Fibroblast of the aortic adventitia (primary cell): ENCODE measurements at places on chromosomes 7 and 10. TPM values are rescaled to one million over a fixed set of nuclear protein-coding genes. Genes with fewer than 3 reads are reported as not detected.
A peak's percentile ranks its signal among the peaks of the same experiment; 100 is the strongest.

GRCh38 chr10:129046065-129046681, 420.9 kb upstream of the MGMT start:
- peak; percentile 86 for DNase-seq

Gene OGDHL
- under 0.01 and 0.57 TPM in 2 replicates for total RNA-seq

DNA sequence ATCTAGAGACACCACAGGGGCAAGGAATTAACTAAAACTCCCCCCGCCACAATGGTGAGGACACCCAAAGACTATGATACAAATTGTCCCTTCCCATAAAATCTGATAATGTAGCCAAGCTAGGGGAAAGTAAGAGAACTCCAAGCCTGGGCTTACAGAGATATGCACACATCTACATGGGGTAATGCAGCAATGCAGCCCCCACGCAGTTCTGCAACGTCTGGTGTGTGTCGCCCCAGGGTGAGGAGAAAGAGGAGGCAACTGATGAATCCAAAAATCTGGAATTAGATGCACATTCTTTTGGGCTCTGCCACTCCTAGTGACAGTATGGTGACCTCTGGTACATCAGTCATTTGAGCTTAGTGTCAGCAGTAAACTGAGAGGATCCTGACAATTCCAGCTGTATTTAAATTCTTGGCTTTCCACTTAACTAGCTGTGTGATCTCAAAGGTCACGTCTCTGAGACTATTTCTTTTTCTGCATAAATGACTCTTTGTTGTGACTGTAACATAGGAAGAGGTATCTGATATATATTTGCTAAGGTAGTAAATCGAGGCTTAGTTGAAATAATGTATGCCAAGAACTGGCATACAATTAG, 51.5 kb downstream of the PIP4K2A start:
- no peak for DNase-seq

Gene PSAP
- 615 and 2,167 TPM in 2 replicates for total RNA-seq

DNA sequence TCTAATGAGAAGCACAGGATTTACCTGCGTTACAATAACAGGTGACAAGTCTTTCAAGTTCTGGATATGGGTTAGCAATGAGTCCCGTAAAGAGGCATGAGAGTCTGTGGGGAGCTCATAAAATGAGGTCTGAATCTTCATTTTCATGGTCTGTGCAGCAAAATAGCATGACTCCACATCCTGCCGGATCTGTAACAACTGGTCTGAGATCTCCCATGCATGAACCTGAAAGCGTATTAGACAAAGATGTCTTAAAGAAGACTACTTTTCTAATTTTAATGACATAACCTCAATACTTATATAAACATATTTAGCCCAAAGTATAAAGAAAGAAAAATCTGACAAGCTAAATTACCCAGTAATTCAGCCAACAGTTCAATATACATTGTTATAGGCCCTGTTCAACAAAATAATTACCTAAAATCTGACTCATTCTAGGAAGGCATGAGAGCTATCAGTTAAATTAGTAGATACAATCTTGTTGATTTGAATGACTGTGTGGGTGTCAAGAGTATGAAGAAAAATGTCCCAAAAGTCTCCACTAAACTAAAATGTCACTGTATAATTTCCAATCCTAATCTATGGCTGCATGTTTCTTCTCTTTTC, 36.9 kb downstream of the TNPO3 start:
- no peak for DNase-seq

DNA sequence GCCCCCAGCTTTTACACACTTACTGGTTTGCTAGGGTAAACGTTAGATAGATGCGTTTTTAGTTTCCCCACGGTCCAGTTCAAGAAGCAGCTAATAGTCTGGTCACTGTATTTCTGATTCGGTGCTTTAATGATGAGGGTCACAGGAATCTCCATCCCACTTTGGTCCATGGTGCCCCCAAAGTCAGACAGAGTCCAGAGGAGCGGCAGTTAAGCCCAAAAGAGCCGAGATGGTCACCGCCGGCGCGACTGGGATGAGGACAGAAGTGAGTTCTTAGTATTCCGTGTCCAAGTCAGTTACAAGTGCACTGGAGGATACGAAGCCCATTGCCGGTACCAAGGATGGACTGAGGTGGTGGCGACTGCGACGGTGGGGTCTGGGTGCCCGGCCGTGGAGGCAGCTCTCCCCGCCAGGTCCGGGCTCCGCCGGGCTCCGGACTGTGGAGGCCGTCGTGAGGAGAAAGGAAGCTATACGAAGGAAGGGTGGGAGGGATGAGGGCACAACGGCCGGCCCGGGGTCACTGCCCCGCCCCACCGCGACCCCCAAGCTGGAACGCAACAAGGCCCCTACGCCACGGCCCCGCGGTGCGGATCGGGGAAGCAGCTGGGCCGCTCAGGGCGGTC, 663 bp downstream of the HERPUD2 start:
- peak; percentile 30 for DNase-seq

DNA sequence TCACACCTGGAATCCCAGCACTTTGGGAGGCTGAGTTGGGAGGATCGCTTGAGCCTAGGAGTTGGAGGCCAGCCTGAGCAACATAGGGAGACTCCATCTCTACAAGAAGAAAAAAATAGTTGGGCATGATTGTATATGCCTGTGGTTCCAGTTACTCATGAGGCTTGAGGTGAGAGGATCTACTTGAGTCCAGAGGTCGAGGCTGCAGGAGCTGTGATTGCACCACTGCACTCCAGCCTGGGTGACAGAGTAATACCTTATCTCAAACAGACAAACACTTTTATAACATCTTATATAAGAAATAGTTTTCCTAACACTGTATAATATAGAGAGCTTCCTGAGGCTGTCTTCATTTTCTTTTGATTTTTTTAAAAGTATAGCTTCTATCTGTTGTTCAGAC, 448.4 kb upstream of the COBL start:
- no peak for DNase-seq

DNA sequence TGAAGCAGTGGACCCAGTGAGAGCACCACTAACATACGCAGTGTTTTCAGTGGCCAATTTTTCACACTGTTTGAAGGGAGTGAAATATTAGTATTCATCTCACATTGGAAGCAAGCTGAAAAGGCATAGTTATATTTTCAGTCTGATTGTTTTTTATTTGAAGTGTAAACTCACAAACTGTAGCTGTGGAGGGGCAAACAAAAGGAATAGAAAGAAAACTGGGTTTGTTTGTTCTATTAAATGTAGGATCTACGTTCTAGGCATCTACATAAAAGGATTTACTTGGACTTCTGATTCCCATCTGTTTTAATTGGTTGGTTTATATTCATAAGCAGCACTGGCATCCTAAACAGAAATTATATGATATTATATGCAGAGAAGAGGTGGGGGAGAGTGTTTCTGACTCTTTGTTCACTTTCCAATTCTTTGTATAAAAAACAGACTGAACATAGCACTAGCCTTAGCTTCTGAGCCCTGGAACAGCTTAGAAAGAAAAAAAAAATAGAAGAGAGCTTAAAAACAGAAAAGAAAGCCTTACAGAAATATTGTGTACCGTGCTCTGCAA, 447.8 kb upstream of the KCND2 start:
- DNase-seq = no peak

GRCh38 chr7:151426441-151426903, 13.5 kb downstream of the CRYGN start:
- peak; percentile 95 for DNase-seq

GRCh38 chr10:61172182-61172926, 228.4 kb upstream of the RHOBTB1 start:
- DNase-seq = no peak

- peak; percentile 68 for DNase-seq
These were observed 152.4 kb downstream of the IMMP2L start for GRCh38 chr7:111409714-111410422.

DNA sequence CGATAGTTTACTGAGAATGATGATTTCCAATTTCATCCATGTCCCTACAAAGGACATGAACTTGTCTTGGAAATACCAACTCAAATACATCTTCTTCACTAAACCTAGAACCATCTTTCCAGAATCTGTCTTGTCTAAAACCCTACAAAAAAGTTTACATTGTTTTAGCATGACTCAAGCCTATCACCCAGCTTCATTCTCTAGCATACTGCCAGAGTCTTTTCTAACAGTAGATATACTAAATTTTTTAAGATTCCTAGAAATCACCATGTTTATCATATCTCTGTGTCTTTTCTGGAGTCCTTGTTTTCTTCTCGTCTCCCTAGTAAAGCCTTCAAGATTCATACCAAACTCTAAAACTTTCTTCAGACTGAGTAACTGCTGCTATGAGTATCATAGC, 129.7 kb downstream of the SEMA3E start:
- DNase-seq = peak; percentile 9

Gene TMEM176B
- total RNA-seq = 1.9 TPM in 1 of 2 replicates, not detected in the other

- no peak for DNase-seq
These were observed 109.6 kb upstream of the COBL start for GRCh38 chr7:51426163-51426562.

GRCh38 chr7:4439444-4439843, 242.7 kb upstream of the FOXK1 start:
- no peak for DNase-seq

DNA sequence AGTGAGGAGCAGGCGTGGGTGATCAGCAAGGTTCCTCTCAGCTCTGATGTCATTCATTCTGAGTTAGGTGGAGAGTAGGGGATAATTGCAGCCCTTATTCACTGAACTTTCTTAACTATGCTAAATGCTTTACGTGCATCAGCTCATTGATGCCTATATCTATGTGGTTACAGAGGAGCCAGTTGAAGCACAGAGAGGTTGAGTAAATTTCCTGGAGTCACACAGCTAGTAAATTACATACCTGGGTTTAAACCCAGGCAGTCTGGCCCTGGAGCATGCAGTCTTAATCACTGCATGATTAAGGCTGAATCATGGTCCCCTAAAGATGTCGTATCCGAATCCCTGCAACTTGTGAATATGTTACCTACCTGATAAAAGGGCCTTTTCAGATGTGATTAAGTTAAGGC, 99.6 kb downstream of the GRK5 start:
- no peak for DNase-seq

Gene SLC39A12
- total RNA-seq = not detected in 2 replicates

Gene CNNM1
- 0.09 and 0.41 TPM in 2 replicates for total RNA-seq

GRCh38 chr7:27688646-27689045, 26.0 kb upstream of the HIBADH start:
- no peak for DNase-seq

Gene ETV1
- total RNA-seq = 5.8 and 75.7 TPM in 2 replicates

DNA sequence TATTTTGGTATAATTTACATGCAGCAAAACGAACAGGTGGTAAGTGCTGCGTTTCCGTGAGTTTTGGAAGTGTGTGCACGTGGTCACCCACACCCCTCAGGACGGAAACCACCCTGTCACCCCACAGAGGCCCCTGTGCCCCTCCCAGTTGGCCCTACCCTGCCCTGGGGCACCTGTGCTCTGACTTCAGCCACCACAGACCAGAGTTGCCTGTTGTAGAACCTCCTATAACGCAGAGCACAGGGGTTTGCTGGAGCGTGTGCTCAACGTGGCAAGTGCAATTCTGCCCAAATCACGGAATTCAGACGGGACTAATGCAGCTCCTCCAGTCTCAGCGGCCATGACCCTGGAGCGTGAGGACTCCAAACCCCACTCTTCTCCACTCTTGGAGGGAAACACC, 9.6 kb upstream of the CFAP46 start:
- no peak for DNase-seq

Gene TAS2R5
- total RNA-seq = 1.4 TPM in 1 of 2 replicates, not detected in the other

DNA sequence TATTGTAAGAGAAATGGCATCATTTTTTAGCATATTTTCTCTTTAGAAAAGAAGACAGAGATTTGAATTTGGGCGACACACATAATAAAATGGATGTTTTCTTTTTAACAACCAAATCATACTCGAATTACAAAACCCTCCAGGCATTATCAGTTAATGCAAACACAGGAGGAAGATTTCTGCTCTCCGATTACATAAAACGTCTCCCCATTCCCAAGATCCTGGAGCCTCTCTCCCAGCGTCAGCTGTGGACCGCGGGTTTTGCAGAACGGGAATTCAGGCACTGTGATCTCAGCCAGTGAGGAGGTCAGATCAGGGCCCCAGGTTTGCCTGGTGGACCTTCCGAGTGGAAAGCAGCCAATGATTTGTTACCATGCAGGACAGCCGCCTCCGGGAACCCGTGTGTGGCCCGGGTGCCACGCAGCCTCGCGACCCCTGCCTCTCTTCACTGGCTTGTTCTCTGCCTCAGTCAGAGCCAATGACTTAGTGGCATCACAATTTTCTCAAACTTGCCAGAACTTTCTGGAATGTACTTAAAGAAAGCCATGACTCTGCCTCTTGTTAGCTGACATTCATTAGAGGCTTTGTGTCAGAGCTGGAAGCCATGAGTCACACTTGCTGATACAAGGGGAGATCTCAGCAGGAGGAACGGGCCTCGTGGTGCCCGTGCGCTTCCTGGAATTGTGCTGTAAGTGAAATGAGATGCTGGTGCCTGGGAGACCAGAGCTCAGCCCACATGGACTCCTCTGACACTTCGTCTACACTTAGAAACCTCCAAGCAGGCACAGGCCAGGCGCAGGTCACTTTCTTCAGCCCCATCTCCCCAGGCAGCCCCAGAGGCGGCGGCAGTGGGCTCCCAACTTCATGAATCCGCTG, 246.1 kb downstream of the KLF6 start:
- DNase-seq = peak; percentile 98

- peak; percentile 93 for DNase-seq
These were observed 94.3 kb upstream of the AGBL3 start for GRCh38 chr7:134891696-134892678.

DNA sequence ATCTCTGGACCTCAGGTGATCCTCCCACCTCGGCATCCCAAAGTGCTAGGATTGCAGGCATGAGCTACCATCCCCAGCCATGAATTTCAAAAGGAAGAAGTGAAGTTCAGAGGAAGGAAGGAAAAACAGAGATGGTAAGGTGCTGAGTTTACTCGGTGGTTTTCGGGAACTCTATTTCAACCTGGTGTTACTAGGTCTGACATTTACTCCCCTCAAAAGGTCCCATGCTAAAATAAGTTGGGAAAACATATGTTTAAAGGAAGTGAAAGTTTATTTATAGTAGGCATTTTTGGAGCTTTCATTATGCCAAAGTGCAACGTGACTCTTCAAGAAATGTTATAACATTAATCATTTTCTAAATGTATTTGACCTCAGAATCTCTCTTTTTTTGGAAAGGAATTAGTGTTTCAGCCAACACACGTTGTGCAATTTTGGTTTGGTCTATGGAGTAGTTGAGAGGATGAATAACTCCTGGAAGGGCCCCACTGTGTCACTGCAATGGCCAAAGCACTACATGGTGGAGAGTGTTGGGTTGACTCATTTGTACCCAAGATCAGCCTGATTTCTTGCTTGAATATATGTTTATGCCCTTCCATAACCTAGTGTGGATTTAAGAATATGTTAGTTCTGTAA, 114.7 kb upstream of the FAM171A1 start:
- DNase-seq = peak; percentile 98

DNA sequence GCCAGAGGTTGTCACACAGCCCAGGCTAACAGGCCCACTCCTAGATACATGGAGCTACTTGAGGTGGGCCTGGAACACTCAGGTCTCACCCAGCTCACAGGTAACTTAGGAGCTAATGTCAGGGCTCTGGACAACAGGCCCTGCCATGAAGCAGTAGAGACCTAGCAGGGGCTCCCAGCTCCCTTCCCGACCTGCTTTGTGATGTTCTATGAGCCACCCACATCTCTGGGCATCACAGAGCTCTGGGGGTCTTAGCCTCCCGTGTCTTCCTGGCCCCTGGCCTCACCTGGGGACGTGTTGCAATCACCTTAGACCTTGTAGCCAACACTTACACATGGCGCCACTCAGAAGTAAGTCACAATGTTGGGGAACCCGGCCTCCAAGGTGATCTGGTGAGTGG, 12.4 kb downstream of the WDFY4 start:
- DNase-seq = no peak

- no peak for DNase-seq
These were observed 116.6 kb upstream of the GALNT17 start for GRCh38 chr7:71015252-71015900.

Gene ZKSCAN1
- 28.9 and 41.9 TPM in 2 replicates for total RNA-seq

- peak; percentile 77 for DNase-seq
These were observed 35.4 kb downstream of the JMJD1C start for GRCh38 chr10:63430091-63430998.

Gene NPFFR1
- total RNA-seq = not detected in 2 replicates

- no peak for DNase-seq
These were observed 2.9 kb upstream of the SPACDR start for GRCh38 chr7:100466653-100467605.
